Anterior cingulate cortex (tissue), 58 donors: ENCODE measurements at places on chromosomes 5 and 9.

DNA sequence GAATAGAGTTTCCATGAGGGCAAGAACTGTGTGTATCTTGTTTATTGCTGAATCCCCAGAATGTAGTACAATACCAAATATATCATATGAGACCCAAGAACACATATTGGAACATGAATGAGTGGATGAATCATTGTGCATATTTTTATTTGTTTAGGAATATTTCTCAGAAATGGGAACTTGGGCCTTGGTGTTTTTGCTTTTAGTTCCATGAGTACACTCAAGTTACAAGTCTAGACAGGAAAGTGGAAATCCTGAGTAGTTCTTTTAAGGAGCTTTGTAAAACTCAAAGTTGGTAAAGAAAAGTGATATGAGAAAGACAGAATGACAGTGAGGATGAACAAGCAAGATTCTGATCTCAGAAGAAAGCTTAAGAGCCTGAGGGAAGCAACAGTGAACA, 647.0 kb downstream of the EFNA5 start:
- no peak for DNase-seq

DNA sequence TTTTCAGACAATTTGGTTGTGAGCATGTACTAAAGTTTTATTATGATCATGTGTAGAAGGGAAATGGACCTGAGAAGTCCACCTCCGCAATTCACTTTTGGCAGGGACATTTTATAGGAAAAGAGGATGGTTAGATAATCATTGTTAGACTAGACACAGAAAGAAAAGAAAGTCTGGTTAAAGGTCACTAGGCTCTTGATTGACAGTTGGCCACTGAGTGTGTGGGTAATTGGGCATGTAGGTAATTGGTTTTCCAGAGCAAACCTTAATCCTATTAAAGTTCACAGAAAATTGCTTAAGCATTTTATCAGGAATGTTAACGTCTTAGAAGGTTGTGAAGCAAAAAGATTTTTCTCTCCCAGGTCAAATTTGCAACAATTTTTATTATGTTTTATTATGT, 158.5 kb upstream of the CLINT1 start:
- no peak for DNase-seq

DNA sequence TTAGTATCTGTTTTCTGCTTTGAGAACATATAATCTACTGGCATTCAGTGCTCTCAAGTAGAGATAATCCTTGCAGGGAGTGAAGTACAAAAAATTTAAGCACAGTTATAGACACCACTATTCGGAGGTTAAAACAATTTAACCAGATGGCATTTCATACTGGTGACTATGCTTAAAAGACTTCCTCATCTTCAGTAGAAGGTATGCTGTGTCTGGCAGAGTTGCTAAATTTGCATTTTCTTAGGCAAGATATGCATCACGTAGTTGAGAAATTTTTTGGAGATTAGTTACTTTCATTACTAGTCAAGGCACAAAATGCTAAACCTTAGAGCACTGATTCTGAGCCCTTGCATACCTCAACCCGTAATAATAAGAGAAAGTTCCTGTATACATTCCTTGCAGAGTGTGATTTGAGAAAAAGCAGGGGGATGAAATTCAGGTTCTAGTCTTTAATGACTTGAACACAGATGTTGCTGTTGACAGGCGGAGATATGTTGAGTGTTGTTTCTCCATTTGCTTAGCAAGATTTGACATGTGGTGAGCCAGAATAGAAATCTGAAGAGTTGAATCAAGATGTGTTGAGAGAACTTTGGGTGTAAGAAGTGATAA, 70.8 kb upstream of the STARD4 start:
- no peak for DNase-seq

DNA sequence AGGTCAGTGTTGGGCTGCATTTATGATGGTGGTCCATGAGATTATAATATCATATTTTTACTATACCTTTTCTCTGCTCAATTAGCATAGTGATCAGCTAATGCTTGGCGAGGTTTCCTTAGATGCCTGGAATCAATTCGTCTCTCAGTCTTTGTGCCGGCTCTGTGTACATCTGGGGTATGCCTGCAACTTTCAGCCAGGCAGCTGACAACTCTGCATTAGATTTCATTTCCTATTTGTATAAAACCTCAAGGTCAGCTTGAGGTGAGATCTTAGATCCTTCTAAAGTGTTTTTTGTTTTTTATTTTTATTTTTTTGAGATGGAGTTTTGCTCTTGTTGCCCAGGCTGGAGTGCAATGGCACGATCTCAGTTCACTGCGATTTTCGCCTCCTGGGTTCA, 86.8 kb downstream of the MELK start:
- no peak for DNase-seq

DNA sequence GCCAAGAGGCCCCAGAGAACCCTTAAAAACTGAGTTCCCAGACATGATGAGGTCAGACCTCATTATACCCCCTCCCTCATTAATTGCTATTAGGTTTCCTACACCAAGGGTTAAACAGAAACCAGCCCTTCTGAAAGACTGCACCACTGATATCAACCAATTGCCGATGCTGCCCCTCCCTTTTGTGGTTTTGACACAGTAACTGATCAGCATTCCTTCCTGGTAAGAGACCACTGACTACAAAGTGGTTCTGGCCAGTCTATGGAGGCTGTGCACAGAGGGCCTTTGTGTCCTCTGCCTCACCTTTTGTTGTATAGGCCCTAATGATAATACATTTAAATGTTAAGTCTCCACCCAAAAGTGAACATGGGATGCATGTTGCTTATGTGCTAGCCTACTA, 201.5 kb downstream of the FRMD3 start:
- DNase-seq, result no peak

GRCh38 chr5:164090358-164090757, 584.9 kb downstream of the MAT2B start:
- no peak for DNase-seq

GRCh38 chr9:20771729-20772128, 87.7 kb downstream of the FOCAD start:
- no peak for DNase-seq

- DNase-seq, result no peak
These were observed 18.6 kb upstream of the MOB3B start for GRCh38 chr9:27548055-27548741.

DNA sequence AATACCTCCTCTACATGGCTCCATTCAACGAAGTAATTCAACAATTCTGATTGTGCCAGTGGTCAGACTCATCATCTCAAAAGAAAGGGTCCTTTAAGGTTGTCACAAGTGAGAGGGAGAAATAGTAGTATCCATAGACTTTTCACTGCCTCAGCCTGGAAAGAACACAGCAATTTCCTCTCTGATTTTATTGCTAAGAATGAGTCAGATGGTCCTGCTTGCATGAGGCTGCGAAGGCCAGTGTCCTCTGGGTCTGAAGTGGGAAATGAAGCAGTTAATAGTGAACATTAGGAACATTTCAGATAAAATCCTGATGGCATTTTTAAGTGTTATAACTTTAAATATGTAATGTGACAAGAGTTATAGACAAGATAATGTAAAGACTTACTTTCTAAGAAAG, 979.0 kb downstream of the EFNA5 start:
- DNase-seq, result no peak

GRCh38 chr5:115542651-115543364, 1.8 kb downstream of the FEM1C start:
- no peak for DNase-seq

- DNase-seq, result no peak
These were observed 92.3 kb upstream of the MARCHF11 start for GRCh38 chr5:16271851-16272250.

DNA sequence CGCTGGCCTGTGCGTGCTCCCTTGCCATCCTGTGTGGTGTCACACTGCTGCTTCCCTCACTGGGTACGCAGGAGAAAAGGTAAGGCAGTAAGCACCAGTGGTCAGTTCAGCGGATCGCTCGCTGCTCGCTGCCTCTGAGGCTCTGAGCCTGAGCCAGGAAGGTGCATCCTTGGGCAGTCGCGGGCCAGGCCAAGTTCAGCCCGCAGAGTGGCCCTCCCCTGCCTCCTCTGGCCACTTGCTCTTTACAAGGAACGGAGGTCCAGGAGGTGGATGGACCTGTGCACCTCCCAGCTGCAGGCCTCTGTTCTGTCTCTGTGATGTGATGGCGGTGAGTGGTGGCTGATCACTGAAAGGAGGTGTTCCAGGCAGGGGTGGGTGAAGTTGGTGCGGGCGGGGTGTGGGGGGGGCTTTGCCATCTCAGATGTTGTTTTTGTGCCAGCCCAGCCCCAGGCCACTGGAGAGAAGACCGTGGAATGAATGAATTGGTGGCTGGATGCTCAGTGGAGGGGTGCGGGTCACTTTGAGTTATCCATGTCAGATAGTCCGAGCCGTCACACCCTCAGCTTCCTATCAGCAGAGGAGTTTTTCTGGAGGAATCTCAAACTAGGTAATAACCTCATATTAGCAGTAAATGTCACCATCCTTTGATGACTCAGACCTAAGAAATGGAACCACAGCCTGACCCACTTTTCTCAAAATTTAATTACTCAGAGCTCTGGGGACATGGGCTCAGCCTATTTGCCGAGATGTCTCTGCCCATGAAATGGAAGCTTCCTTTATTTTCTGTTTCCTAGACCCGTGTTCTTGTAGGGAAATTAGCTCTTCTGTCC, 7.3 kb downstream of the COL5A1 start:
- no peak for DNase-seq

DNA sequence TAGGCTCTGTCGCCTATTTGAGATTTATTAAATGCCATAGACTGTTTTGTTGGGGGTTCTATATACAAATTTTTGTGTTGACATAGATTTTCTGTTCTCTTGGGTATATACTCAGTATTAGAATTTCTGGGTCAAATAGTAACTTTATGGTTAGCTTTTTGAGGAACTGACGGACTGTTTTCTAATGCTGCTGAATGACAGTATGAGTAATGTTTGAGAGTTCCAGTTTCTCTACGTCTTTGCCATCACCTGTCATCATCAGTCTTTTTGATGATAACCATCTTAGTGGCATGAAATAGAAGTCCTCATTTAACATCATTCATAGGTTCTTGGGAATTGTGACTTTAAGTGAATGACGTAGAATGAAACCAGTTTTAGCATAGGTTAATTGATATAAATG, 60.1 kb downstream of the CCDC171 start:
- DNase-seq, result no peak

DNA sequence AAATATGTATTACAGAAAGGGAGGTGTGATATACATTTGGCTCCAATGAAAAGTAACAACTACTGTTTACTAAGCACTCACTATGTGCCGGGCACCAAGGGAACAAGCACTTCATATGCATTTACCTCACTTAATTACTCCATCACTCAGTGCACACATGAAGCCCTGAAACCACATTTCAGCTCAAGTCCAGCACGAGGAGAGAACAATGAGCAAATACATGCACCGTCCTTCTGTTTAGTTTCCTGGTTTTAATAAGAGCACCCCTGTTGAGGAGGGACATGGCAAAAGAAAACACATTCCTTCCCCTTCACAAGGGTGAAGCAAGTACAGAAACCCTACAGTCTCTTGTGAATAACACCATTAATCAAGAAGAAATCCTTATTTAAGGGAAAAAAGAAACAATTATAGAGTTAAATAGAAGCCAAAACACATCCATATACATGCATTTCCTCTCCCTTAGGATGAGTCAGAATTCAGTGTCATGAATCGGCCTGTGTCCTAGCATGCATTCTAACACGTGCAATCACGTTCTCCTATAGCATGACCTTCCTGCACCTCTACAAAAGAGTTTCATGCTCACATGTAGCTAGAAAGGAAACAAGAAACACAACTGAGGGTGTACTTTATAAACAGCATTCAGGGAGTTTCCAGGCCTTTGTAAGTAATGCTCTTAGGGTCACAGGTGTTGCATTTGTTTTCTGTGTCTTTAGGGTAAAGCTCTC, 411.6 kb downstream of the BNC2 start:
- DNase-seq, result no peak

- no peak for DNase-seq
These were observed 14.8 kb downstream of the QSOX2 start for GRCh38 chr9:136230773-136231172.

- DNase-seq, result no peak
These were observed 353.2 kb downstream of the CWC27 start for GRCh38 chr5:65121880-65122436.

DNA sequence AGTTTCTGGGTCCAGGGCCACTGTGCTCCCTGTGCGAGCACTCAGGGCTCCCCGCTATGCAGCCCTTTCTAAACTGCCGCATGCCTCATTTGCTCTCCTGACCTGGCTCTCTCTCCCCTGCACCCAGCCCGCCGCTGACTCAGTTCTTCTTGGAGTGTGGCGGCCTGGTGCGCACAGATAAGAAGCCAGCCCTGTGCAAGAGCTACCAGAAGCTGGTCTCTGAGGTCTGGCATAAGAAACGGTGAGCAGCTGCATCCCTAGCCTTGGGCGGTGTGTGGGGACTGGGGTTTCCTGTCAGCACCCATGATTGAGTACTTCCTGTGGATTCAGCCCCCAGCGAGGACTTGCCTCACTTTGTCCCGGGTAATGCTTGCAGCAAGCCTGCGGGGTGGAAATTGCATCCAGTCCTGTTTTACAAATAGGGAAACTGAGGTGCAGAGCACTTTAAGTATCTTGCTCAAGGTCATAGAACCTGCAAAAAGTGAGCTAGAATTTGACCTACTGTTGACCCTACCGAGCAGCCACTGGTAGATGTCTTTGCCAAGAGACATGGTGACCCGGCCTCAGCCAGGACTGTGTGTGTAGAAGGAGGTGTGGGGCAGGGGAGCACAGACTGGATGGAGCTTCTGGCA, 27.9 kb downstream of the USP20 start:
- no peak for DNase-seq

DNA sequence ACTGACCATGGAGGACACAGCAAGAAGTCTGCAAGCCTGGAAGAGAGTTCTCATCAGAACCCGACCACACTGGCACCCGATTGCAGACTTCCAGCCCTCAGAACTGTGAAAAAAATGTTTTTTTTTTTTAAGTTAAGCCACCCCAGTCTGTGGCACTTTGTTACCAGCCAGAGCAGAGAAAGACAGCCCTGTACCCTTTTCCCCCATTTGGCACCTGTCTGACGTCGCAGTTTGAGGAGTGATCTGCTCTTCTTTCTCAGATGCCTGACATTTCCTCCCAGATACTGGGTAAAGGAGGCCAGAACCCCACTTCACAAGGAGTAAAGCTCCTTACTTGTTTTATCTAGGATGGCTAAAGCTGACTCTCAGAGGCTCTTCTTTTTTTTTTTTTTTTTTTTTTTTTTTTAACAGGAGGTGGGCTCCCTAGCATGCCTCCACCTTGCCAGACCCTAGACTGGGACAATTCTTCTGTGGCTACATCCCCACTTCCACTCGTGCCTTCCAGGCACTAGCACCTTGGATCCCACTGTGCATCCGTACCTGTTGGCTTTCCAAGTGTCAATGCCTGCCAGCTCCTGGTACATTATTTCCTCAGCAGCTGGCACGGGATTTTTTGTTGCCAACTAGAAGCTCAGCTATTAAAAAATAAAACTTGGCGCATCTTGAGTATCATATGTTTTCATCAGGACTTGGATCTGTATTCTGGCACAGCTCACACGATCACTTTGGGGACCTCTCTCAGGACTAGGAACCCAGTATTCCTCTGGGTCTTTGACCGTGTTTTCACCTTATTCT, 14.4 kb downstream of the CAMK4 start:
- DNase-seq, result no peak

DNA sequence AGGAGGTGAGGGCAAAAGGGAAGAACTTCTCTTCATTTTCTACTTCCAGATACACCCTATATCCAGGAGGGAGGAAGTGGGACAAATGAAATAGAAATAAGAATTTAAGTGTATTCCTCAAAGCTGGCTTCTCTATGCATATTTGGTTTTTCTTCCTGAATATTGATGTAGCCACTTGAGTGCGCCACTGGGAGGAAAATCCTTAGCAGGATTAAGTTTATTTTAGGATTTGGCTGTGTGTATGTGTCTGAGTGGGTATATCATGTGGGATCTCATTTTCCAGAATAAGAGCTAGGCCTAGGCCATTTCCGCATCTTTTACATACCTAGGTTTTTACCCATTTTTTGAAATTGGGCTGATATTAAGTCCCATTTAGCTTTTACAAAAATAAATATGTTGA, 42.5 kb downstream of the MAP1B start:
- no peak for DNase-seq
